Fibroblast of the aortic adventitia (primary cell): ENCODE measurements at places on chromosomes 1 and 21.

DNA sequence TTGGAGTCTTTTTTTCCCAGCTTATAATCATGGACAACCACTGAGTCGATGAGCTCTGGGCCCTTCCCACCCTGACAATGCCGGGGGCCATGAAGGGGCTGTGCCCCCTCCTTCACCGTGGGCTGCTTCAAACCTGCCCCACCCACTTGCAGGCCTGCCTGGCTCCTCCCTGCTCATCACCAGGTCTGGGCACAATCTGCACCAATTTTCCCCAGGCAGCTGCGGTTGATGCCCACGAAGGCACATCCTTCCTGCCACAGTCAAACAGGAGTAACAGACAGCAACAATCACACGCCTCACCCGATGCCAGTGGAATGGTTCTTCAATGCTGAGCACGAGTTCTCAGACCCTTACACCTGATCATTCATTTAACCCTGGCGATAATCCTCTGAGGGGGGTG, 18.9 kb downstream of the PGLYRP3 start:
- no peak for DNase-seq

- DNase-seq: no peak
These were observed 31.1 kb upstream of the POFUT2 start for GRCh38 chr21:45318556-45319404.

- DNase-seq: peak; percentile 69
These were observed 255.9 kb downstream of the HHAT start for GRCh38 chr1:210584439-210585113.

DNA sequence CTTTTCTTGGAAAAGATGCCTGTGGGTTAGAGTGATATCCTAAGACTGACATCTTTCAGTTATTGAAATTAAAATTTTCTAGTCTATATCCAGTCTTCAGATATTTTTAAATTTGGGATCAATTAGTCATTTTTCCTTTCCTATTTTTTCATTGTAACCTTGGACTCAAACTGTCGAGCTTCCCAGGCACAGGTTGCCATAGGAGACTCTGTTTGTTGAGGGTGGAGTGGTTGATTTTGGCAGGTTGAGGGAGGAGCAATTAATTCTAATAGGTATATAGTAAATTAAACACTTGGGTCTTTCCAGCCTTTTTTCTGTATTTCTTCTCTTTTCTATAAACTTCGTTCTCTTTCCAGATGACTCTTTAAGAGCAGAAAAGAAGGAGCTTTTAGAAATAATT, 326.8 kb downstream of the ASTN1 start:
- no peak for DNase-seq

- DNase-seq: no peak
These were observed 27.2 kb downstream of the IGFN1 start for GRCh38 chr1:201217851-201218250.
